ENCODE measurements at places on chromosomes 7 and 10.

- no peak for DNase-seq
Observed at GRCh38 chr10:74992068-74992467, 119.4 kb upstream of the SAMD8 start.

GRCh38 chr7:123792547-123792946 is 43.7 kb upstream of the WASL start:
- DNase-seq: no peak

DNA sequence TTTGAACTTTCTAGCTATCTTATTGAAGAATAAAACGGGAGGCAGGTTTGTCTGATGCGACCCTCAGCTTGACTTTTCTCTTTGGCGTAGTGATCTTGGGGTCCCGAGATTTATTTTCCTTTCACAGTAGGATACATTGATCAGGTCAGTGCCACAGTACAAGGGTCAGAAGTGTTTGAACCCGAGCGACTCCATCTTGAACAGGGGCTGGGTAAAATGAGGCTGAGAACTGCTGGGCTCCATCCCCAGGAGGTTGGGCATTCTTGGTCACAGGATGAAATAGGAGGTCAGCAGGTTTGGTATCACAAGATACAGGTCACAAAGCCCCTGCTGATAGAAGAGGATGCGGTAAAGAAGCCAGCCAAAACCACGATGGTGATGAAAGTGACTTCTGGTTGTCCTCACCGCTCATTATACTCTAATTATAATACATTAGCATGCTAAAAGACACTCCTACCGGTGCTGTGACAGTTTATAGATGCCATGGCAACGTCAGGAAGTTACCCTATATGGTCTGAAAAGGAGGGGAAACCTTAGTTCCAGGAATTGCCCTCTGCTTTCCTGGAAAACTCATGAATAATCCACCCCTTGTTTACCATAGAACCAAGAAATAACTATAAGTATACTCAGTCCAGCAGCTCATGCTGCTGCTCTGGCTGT is 3.0 kb upstream of the TECPR1 start:
- DNase-seq: no peak

- no peak for DNase-seq
Observed at GRCh38 chr10:28858646-28859045, 181.3 kb downstream of the BAMBI start.

- no peak for DNase-seq
Observed at GRCh38 chr10:113026679-113027078, 76.6 kb downstream of the TCF7L2 start.

- no peak for DNase-seq
Observed at GRCh38 chr7:26616235-26616634, 248.2 kb downstream of the SKAP2 start.

DNA sequence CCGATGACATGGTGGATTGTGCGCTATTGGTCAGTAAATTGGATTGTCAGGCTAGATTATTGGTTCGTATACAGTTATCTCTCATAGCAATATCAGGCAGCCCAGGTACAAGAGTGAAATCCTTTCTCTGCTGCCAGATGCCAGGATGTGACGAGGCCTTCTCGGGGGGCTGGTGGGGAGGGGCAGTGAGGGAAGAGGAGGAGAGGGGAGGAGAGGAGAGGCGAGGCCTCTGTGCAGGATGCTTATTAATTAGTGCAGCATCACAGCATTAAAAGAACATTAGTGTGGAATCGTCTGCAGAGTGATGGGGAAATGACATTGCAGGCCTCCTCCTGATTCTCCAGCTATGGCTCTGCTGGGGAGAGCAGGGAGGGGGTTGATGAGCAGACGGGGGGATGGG is 30.5 kb upstream of the SLF2 start:
- DNase-seq: no peak

DNA sequence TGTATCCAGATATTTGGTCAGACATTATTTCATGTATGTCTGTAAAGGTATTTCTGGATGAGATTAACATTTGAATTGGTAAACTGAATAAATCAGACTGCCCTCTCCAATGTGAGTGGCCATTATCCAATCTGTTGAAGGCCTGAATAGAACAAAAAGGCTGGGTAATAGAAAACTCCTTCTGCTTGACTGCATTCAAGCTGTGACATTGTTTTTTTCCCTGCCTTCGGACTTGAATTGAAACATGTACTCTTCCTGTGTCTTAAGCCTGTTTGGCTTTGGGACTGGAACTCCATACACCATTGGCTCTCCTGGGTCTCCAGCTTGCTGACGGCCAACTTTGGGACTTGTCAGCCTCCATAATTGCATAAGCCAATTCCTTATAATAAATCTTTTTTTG is 36.0 kb upstream of the ARHGAP21 start:
- no peak for DNase-seq

GRCh38 chr7:32611201-32612099 is 116.2 kb downstream of the AVL9 start:
- no peak for DNase-seq

DNA sequence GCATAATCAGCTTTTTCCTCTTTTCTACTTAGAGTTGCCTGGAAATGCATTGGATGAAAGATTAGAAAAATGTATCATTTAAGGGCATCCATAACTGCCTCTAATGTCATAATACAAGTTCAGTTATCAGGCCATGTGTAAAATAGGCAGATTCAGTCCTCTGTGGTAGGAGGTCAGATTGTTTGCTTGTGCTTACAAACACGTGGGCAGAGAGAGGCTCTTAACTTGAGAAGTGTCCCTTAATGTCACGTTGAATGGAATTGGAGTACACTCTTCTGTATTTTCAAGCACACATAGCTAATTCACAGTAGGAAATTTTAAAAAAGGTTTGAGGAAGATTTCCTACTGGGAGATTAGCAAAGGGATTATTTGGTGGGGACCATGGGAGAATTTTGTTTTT is 359.8 kb upstream of the MTPN start:
- no peak for DNase-seq

DNA sequence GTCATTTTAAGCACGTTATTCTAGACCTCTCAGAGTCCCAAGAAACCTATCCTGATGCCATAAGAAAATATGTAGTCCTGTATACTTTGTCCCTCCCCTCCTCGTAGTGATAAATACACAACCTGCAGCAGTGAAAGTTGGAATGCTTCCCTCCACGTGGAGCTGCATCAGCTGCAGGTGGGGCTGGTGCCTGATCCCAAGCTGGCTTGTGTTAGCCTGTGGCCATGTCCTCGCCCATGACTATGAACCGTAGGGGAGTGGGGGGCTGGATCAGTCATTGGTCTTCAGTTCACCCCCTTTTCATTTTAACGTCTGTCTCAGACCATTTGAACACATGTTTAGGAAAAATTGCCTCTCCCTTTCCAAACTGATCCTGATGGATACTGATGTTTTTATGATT is 171.4 kb upstream of the HABP2 start:
- DNase-seq: no peak

Measured in NCI-H1436 treated with DMSO at 0.1 percent for 48 hours (cell line).